ENCODE measurements at places on chromosomes 12 and 14.
A peak's percentile ranks its signal among the peaks of the same experiment; 100 is the strongest.

DNA sequence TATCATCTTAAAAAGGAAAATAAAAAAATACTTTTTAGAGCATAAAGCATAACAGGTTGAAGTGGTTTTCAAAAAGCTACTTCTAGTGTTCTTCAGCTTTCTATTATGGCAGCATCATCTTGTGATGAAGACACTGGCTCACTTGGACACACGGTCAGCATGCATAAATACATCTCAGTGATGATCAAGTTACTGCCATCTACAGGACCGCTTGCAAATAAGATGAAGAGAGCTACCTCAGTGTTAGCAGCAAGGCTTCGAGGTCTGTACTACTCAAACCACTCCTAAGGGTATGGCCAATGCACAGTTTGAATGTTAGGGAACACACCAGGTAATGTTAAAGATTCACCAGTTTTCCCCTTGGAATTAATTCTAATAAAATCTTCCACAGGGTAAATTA, 58.8 kb downstream of the GALC start:
- DNase-seq: no peak

GRCh38 chr14:56390859-56391258, 188.7 kb upstream of the TMEM260 start:
- no peak for DNase-seq

GRCh38 chr12:96889273-96889933, 17.7 kb upstream of the NEDD1 start:
- DNase-seq: no peak

GRCh38 chr14:101069228-101069549, 165.7 kb upstream of the RTL1 start:
- no peak for DNase-seq

DNA sequence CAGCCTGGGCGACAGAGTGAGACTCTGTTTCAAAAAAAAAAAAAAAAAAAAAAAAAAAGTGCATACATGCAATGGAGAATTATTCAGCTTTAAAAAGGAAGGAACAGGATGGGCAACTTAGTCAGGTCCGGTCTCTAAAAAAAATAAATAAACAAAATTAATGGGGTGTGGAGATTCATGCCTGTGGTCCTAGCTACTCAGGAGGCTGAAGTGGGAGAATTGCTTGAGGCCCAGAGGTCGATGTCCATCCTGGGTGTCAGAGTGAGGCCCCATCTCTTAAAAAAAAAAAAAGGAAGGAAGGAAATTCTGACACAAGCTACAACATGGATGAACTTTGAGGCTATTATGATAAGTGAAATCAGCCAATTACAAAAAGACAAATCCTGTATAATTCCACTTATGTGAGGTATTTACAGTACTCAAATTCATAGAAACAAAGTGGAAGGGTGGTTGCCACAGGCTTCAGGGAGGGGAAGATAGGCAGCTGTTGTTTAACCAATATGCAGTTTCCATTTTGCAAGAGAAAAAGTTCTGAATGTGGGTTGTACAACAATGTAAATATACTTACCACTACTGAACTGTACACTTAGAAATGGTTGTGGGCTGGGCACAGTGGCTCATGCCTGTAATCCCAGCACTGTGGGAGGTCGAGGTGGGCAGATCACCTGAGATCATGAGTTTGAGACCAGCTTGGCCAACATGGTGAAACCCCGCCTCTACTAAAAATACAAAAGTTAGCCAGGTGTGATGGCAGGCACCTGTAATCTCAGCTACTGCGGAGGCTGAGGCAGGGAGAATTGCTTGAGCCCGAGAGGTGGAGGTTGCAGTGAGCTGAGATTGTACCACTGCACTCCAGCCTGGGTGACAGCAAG, 12.3 kb upstream of the APOF start:
- no peak for DNase-seq

DNA sequence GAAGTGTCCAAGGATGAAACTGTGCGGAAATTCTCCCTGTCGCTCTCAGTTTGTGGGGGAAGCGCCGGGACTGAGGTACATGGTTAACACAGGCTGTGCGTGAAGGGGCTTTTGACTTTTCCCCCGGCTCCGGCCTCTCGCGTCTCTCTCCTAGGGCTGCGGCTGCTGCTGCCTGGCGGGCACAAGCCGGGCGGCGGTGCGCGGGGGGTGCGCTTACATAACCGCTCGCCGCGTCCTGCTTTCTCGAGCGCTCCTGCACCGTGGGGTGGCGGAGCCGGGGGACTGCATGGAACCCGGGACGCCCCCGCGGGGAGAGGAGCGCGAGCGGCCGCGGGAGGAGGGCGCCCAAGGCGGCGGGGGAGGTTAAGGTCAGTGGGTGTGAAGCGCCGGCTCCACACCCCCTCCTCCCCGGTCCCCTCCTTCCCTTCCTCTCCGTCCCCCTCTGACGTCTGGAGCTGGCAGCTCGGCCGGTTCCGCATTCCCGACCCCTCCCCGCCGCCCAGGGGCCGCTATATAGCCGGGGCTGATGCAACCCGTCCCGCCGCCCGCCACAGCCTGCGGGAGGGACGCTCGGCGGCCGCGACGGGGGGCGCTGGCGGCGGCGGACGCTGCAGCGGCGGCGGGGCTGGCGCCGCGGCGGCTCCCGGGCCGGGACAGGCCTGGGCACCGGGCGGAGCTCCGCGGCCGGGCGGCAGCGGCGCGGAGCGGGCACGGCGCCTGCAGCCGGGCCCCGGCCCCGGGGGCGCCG, at the start of gene JDP2:
Gene JDP2, plus strand, starts transcription at position 541 of the 748 bp plus-strand sequence. CDS start 9,899 bp downstream, outside the sequence.
- DNase-seq: no peak

- no peak for DNase-seq
Observed at GRCh38 chr12:40010899-40011774, 94.7 kb downstream of the SLC2A13 start.

DNA sequence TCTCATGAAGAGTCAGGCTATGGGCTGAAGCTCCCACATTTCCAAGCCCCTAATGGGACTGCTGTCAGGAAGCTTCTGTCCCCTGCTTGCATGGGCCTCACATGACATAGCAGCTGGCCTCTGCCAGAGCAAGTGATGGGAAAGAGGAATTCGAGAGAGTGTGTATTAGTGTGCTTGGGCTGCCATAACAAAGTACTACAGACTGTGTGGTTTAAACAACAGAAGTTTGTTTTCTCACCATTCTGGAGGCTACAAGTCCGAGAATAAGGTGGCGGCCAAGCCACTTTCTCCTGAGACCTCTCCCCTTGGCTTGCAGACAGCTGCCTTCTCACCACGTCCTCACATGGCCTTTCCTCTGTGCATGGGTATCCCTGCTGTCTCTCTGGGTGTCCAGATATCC, 274.4 kb downstream of the NUAK1 start:
- DNase-seq: no peak

DNA sequence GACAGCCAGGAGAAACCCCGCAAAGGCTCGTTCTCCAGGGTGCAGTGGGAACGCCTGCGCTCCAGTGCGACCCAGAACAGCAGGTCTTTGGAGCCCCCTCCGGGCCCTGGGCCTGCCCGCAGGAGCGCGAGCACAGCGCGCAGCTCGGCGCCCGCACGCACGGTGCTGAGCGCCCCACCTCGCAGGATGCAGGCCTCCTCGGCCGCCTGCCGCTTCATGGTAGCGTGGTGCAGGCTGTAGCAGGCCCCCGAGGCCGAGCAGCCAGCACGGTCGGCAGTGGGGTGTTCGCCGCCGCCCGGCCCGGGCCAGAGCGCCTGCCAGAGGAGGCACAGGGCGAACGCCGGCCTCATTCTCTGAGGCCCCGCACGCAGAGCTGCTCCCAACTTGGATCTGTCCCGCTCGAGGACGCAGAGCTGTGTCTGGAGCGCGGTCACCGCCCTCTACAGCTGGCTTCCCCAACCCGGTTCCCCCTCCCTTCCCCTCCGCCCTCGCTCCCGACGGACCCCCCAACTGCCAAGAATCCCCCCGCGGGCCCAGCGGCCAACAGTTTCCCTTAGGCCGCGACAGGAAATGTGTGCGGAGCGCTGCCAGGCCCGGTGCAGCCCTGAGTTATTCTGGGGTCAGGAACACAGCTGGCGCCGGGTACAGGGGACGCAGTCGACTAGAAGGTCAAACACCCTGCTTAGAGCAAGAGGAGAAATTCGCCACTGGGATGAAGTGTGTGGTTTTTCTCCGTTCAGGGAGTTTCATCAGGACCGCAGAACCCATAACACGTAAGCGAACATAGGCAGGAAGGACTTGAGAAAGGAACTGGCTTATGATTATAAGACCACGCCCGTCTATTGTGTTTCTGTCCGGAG, at the start of gene CLEC14A:
Gene CLEC14A, minus strand, starts transcription at position 421 of the 860 bp plus-strand sequence. Its CDS starts 71 bp downstream, at position 350.
- no peak for DNase-seq

- DNase-seq: peak; percentile 59
Observed at GRCh38 chr12:123269395-123269892, 2.2 kb downstream of the CDK2AP1 start.

DNA sequence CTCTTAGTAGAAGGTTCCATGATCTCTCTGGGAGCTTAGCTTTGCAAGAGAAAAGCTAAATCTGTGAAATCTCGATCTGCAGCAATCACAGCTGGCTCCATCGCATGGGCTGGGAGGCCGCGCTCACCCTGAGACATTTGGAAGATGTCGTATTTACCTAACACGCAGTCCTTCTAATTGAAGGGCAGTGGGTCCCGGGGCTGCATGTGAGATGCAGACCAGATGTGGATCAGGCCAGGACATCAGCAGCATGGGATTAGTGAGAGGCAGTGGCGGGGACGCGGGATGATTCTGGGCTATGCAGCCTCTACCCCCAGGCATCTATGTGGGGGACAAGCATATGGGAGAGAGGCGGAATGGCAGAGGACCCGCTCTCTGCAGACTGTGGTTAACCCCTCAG, 312.4 kb upstream of the RTL1 start:
- no peak for DNase-seq

DNA sequence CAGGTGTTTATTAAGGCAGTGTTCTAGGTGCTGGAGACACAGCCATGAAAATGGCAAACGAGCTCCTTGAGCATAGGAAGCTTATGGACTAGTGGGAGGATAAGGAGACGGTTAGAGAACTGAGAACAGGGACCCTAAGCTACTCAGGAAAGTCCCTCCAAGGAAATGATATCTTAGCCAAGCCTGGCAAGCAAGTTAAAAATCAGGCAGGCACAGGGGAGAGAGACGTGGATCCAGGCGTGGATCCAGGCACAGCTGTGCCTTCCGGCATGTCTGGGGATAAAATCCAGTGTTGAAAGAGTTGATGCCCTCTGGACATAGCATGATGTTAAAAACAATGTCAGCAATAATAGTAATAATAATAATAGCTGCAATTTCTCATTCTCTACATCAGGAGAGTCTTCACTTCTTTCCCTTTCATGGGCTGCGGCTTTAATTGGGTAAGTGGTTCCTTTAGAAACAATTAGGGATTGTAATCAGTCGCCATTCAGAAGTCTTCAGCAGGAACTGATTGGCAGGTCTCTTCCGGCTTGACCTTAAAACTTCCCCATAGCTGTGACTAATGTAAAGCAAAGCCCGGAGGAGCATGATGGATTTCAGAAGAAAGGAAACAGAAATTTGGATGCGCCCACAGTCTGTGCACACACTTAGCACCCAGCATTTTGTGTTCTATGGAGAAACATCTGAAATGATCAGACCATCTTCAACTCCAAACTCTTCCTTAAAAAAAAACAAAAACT, 230.2 kb downstream of the SLC41A2 start:
- no peak for DNase-seq

- no peak for DNase-seq
Observed at GRCh38 chr14:40987481-40987880, 619.2 kb upstream of the LRFN5 start.

DNA sequence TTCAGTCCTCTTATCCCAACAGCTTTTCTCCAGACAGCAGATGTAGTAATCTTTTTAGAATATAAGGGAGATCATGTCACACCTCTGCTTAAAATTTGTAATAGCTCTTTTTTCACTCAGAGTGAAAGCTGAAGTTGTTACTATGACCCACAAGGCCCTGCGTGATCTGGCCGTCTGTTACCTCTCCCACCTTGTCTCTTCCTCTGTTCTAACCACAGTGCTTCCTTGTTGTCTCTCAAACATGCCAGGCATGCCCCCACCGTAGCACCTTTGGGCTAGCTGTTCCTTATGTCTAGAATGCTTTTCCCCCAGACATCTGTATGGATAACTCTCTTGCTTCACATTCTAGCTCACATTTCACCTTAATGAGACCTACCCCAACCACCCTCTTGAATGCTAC, 6.5 kb downstream of the NECAP1 start:
- no peak for DNase-seq

DNA sequence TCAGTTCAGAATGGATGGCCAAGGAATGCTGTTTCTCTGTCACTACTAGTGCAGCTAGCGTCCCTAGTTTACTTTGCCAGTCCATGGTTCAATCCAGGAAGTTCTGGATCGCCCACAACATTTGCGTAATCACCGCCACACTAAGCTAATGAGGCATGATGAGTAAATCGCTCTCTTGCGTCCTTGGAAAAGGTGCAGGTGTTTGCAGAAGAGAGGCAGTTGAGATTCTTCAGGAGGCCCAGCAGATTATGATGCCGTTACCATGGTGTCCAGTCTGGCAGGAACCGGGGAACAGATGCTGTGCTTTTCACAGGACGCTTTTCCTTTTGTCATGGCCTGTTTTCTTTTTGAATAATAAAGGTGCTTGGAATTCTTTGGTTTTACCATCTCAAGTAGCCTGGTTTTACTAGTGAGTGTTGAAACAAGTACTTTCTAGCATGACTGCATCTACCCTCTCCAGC, 9.0 kb downstream of the TPH2 start:
- peak; percentile 90 for DNase-seq
